ENCODE measurements at places on chromosomes 2 and 18.
A peak's percentile ranks its signal among the peaks of the same experiment; 100 is the strongest.

GRCh38 chr18:51279367-51279984 lies 82.0 kb upstream of the MEX3C start:
- DNase-seq = no peak
- no peaks in the 10 kb centered on the region for H3K36me3 ChIP-seq
- peaks cover 4% of the 10 kb centered on the region for H3K4me1 ChIP-seq
- no peak overlapping the region for H3K27ac ChIP-seq

DNA sequence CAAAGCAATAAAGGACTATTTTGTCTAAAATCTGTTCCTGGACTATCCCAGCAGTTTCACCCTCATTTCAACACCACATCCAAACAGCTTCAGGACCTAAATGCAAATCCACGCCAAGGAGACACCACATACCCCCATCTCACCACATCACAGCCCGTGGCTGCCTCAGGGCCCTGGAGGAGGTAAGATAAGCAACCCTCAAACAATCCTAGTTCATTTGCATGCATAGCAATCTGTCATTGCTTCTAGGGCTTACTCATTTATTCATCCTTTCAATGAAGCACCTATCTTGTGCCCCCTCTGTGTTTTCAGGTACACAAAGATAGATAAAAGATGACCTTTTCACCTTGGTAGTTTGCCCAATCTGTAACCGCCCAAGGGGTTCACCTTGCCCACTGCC lies 86.5 kb downstream of the VSNL1 start:
- H3K27ac ChIP-seq = no peak overlapping the region
- H3K27me3 ChIP-seq = no peaks in the 10 kb centered on the region
- no peaks in the 10 kb centered on the region for H3K4me1 ChIP-seq
- peaks cover 2% of the 10 kb centered on the region for H3K36me3 ChIP-seq

DNA sequence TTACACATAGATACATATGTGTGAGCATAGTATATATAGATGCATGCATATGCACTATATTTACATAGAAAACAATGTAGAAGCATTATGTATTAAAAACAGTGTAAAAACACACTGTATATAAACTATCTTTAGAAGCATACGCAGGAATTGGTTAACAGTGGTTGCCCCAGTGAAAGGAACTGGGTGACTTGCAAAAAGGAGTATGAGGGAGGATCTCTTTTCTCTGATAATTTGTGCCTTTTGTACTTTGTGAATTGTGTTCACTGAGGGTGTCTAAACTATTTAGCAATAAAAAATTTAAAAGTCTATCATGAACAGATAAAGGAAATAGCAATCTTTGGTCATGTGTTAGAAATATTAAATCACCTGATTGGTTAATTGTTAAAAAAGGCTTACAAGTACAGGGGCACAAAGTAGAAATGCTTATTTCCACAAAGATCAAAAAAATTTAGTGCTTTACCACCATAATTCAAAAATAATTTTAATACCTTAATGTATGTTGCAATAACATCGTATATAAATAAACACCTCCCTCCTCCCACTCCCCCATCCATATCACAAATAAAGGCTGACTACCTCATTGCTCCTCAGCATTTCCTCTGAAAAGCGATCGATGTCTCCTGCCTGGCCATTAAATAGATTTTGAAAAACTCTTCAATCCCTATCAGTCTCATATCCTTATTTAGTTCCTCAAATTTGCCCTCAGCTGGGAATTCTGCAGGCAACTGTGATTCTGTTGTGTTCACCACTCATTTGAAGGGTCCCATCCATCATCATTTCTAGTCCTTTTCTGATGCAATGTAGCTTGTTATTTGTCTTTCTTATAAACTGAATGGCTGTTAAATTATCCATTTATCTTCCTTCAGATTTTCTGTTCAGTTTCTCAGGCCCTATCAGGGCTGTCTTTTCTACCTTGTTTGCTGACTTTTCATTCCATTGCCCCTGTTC lies 257.3 kb downstream of the AGPS start:
- H3K4me3 ChIP-seq = no peak overlapping the region
- H3K36me3 ChIP-seq = no peaks in the 10 kb centered on the region
- no peaks in the 10 kb centered on the region for H3K27me3 ChIP-seq
- H3K27ac ChIP-seq = no peak overlapping the region

DNA sequence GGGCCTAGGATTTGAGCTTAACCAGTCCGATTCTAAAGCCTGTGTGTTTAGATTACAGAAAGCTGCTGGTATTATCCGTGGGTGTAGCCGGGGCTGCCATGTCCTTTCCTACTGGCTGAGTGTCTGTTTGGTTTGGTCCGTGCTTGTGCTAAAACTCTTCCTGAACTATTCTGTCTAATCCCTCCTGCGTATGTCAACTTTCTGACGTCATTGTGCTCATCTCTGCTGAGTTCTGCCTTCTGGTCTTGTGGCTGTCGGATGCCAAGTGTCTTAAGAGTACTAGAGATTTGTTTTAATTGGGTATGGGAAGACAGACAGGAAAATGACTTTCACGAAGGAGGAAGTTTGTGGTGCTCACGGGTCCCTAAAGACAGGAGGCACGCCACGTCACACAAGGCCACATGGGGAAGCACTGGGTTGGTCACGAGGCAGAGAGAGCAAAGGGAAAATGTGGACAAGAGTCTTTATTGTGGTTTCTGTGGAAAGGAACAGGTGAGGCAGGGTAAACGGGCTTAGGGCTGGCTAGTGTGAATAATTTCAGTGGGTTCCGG lies 31.8 kb upstream of the NTSR2 start:
- H3K27ac ChIP-seq = no peak overlapping the region
- no peak overlapping the region for H3K4me3 ChIP-seq
- H3K36me3 ChIP-seq = peaks cover 4% of the 10 kb centered on the region
- peaks cover 16% of the 10 kb centered on the region for H3K4me1 ChIP-seq
- no peak for DNase-seq

- H3K36me3 ChIP-seq = peaks cover under 1% of the 10 kb centered on the region
- H3K4me3 ChIP-seq = no peak overlapping the region
- peak overlapping the region; percentile 36 for H3K27ac ChIP-seq
- no peaks in the 10 kb centered on the region for H3K27me3 ChIP-seq
These were observed 24.0 kb downstream of the IL1B start for GRCh38 chr2:112812318-112813267.

- DNase-seq = no peak
- no peaks in the 10 kb centered on the region for H3K36me3 ChIP-seq
- H3K27ac ChIP-seq = no peak overlapping the region
- H3K4me3 ChIP-seq = no peak overlapping the region
- H3K27me3 ChIP-seq = no peaks in the 10 kb centered on the region
These were observed 139.9 kb downstream of the TDRD15 start for GRCh38 chr2:21263622-21264021.

- peaks cover 67% of the 10 kb centered on the region for H3K27me3 ChIP-seq
- DNase-seq = no peak
- no peaks in the 10 kb centered on the region for H3K36me3 ChIP-seq
- no peak overlapping the region for H3K27ac ChIP-seq
- H3K4me3 ChIP-seq = no peak overlapping the region
These were observed 11.2 kb downstream of the GRP start for GRCh38 chr18:59231114-59231513.

- no peak for DNase-seq
- peaks cover 56% of the 10 kb centered on the region for H3K4me1 ChIP-seq
- H3K36me3 ChIP-seq = no peaks in the 10 kb centered on the region
These were observed 465 bp upstream of the PLEKHA3 start for GRCh38 chr2:178479758-178480226.

- no peak overlapping the region for H3K4me3 ChIP-seq
- H3K27me3 ChIP-seq = peaks cover 7% of the 10 kb centered on the region
- H3K27ac ChIP-seq = no peak overlapping the region
- no peak for DNase-seq
- H3K4me1 ChIP-seq = no peaks in the 10 kb centered on the region
These were observed 7.5 kb downstream of the MOCOS start for GRCh38 chr18:36194600-36195315.

DNA sequence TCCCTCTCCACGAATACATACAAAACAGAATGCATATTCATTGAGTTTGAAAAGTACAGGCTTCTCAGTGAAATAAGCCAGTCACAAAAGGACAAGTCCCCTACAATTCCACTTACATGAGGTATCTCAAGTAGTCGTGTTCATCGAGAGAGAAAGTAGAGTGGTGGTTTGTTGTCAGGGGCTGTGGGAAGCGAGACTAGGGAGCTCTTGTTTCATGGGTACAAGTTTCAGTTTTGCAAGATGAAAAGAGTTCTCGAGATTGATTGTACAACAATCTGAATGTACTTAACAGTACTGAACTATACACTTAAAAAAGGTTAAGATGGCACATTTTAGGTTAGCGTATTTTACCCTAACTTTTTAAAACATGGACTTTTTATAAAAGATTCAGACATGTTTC lies 71.5 kb upstream of the TTC39C start:
- no peak for DNase-seq
- no peak overlapping the region for H3K4me3 ChIP-seq
- no peak overlapping the region for H3K27ac ChIP-seq

- no peak overlapping the region for H3K27ac ChIP-seq
- H3K4me3 ChIP-seq = no peak overlapping the region
- H3K4me1 ChIP-seq = no peaks in the 10 kb centered on the region
- no peaks in the 10 kb centered on the region for H3K27me3 ChIP-seq
- H3K36me3 ChIP-seq = peaks cover 3% of the 10 kb centered on the region
These were observed 73.6 kb upstream of the STK17B start for GRCh38 chr2:196244966-196245365.

GRCh38 chr2:171889333-171889732 lies 4.7 kb downstream of the SLC25A12 start:
- peaks cover 2% of the 10 kb centered on the region for H3K36me3 ChIP-seq
- no peak overlapping the region for H3K4me3 ChIP-seq
- DNase-seq = no peak

DNA sequence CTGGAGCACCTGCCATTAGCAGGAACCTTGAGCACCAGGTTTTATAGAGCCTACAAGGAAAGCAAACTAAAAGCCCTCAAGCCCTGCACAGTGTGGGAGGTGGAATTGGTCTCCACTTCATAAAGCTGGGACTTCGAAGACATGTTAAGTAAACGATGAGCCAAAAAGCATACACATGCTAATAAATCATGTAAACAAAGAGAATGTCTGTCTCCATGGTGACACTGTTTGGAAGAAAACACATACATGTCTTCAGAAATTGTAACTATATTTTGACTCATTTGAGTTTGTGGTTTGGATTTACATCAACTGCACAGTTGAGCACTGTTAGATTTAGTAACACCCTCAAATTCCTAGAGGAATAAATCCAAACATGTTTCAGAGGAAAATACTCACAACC lies 978.5 kb upstream of the LRRTM1 start:
- no peaks in the 10 kb centered on the region for H3K36me3 ChIP-seq
- no peaks in the 10 kb centered on the region for H3K27me3 ChIP-seq
- no peak for DNase-seq
- no peak overlapping the region for H3K4me3 ChIP-seq
- no peak overlapping the region for H3K27ac ChIP-seq
- H3K4me1 ChIP-seq = no peaks in the 10 kb centered on the region

GRCh38 chr2:145741636-145742035 lies 1221.7 kb upstream of the ZEB2 start:
- peaks cover 2% of the 10 kb centered on the region for H3K36me3 ChIP-seq
- no peak overlapping the region for H3K4me3 ChIP-seq
- no peaks in the 10 kb centered on the region for H3K27me3 ChIP-seq
- H3K4me1 ChIP-seq = no peaks in the 10 kb centered on the region
- no peak for DNase-seq

GRCh38 chr18:24022161-24022560 lies 7.6 kb downstream of the TTC39C start:
- H3K4me1 ChIP-seq = peaks cover 4% of the 10 kb centered on the region
- H3K27ac ChIP-seq = no peak overlapping the region
- no peak overlapping the region for H3K4me3 ChIP-seq
- H3K27me3 ChIP-seq = no peaks in the 10 kb centered on the region

DNA sequence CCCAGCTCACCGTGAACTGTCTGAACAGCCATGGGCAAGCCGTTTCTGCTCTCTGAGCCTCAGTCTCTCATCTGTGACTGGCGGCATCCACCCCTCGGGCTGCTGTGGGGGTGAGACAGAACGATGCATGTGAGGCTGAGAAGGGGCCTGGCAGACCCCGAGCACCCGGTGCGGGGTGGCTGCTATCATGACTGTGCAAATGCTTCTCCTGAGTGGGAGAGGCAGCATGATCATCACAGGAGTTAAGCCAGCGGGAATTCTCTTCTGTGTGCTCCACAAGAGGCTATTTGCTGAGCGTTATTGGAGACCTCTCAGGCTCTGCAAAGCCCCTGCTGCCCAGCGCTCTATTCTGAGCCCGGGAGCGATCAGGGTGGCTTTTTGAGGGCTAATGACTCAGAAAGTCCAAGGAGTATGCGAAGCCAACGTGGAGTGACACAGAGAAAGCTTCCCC lies 45.8 kb upstream of the ID2 start:
- peaks cover 66% of the 10 kb centered on the region for H3K4me1 ChIP-seq
- H3K27ac ChIP-seq = peak overlapping the region; percentile 87
- H3K36me3 ChIP-seq = no peaks in the 10 kb centered on the region
- DNase-seq = no peak
- H3K4me3 ChIP-seq = peak overlapping the region; percentile 64
- H3K27me3 ChIP-seq = peaks cover 9% of the 10 kb centered on the region

GRCh38 chr2:170086751-170087412 lies 91.1 kb upstream of the MYO3B start:
- H3K27me3 ChIP-seq = no peaks in the 10 kb centered on the region
- DNase-seq = no peak
- no peak overlapping the region for H3K27ac ChIP-seq
- no peak overlapping the region for H3K4me3 ChIP-seq
- H3K36me3 ChIP-seq = peaks cover under 1% of the 10 kb centered on the region

- no peak overlapping the region for H3K4me3 ChIP-seq
- H3K4me1 ChIP-seq = no peaks in the 10 kb centered on the region
- H3K27ac ChIP-seq = no peak overlapping the region
- peaks cover 12% of the 10 kb centered on the region for H3K36me3 ChIP-seq
These were observed 37.8 kb downstream of the GORASP2 start for GRCh38 chr2:170966648-170967396.

DNA sequence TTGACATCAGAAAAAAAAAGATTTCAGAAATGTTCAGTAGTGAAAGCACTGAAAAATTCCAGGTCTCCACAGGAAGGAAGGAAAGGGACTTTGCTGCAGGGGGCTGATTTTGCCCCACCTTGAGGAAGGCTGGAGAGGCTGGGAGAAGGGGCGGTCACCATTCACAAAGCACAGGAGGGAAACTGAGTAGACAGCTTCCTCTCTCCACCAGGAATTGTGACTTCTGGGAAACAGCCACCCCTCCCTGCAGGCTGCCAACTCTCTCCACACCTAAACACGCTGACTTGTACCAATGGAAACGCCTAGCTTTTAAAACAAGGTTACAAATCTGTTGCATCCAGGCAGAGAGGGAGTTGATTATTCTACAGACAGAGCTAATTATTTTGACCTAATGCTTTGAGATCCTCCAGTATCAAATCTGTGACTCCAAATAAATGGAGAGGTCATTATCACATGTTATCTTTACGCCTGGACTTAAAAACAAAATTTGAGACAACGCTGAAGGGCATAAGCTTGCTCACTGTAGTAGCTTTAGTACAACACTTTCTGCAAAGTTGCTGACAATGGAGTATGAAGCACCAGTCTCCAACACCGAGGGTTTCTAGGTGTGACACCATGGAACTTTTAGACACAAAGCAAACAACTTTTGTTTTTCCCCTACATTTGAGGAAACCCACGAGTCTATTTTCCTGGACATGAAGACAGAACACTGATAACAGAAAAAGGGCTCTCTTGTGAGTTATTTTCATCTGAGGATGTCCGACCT lies 42.7 kb downstream of the EPHA4 start:
- H3K27me3 ChIP-seq = no peaks in the 10 kb centered on the region
- no peak for DNase-seq
- no peak overlapping the region for H3K4me3 ChIP-seq
- H3K36me3 ChIP-seq = no peaks in the 10 kb centered on the region

All from neural crest cell (in vitro differentiated cells).